ENCODE measurements at places on chromosomes 3 and 15. TPM values are rescaled to one million over a fixed set of nuclear protein-coding genes. Genes with fewer than 3 reads are reported as not detected.

The FEZF2 gene
- total RNA-seq = 15.0 TPM

The CLDN18 gene
- not detected for total RNA-seq

The FETUB gene
- total RNA-seq = not detected

The SLC22A14 gene
- 0.31 TPM for total RNA-seq

The KIF7 gene
- 5.1 TPM for total RNA-seq

The GABRA5 gene
- total RNA-seq = 38.1 TPM

All from occipital lobe (tissue), 3 donors.